Trophoblast cell (in vitro differentiated cells and primary cell): ENCODE measurements at places on chromosomes 16 and 17.

- DNase-seq: no peak
Measured at GRCh38 chr16:48013491-48013901, 142.3 kb downstream of the ABCC12 start.

- no peak for DNase-seq
Measured at GRCh38 chr16:78399384-78399783, 299.9 kb downstream of the WWOX start.

DNA sequence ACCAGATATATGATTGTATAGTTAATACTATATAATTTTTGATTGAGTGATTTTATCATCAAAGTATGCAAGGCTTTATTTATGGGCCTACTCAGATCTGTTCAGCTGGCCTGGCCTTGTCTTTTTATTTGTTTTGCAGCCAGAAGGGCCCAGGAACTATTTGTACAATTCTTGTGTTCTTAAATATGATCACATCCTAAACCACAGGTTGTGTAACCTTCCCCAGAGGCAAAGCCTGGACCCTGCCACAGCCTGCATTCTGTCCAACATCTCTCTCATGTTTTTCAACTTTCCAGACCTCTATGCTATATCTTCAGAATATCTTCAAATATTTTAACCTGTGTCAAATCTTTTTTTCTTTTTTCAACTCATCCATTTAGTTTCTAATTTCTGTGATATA, 410.4 kb upstream of the MON1B start:
- DNase-seq: peak; percentile 73

DNA sequence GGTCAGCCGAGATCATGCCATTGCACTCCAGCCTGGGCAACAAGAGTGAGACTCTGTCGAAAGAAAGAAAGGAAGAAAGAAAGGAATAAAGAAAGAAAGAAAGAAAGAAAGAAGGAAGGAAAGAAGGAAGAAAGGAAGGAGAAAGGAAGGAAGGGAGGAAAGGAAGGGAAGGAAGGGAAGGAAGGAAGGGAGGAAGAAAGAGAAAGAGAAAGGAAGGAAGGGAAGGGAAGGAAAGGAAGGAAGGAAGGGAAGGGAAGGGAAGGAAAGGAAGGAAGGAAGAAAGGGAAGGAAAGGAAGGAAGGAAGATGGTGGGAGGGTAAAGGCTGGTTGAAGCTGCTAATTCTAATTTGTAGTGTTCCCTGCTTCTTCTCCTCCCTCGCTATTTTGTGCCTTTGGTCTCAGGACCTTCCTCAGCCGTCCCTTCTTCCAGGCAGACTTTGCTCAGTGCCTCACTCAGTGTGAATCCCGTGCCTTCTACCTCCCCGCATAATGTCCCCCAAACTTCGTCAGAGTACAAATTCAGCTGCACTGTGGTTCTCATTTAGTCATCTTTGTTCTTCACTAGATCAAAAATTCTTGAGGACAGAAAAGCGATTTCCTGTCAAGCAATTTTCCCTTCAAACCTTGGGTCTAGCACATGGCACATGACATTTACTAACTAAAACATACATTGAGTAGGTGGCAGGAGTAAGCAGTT, 31.1 kb upstream of the PAFAH1B1 start:
- no peak for DNase-seq

DNA sequence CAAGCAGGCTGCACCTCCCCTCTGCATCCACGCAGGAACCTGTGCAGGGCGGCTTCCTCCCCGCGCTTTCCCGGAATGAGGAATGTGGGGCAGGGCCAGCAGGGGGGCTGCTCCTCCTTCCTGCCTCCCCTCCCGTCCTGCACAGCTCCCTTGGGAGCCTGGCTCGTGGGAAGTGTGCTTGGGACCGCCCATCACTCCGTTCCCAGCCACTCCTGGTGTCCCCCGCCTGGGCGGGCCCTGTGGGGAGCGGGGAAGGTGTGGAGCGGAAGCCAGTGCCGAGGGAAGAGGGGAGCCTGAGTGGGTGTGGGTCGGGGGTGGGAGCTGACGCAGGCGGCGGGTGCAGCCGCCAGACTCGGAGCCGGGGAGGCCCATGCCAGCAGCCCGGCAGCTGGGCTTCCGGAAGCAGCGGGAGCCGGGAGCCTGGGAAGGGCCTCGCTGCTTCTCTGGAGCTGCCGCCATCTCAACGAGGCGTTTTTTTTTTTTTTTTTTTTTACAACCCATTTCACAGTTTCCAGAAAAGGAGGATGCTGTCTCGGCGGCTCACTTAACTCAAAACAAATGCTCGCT, 24.1 kb downstream of the BAHCC1 start:
- peak; percentile 38 for DNase-seq
